Left renal cortex interstitium (tissue), 4 donors: ENCODE measurements at places on chromosomes 6 and 20.

GRCh38 chr6:74519163-74519562 is 686.7 kb downstream of the COL12A1 start:
- no peak for DNase-seq

DNA sequence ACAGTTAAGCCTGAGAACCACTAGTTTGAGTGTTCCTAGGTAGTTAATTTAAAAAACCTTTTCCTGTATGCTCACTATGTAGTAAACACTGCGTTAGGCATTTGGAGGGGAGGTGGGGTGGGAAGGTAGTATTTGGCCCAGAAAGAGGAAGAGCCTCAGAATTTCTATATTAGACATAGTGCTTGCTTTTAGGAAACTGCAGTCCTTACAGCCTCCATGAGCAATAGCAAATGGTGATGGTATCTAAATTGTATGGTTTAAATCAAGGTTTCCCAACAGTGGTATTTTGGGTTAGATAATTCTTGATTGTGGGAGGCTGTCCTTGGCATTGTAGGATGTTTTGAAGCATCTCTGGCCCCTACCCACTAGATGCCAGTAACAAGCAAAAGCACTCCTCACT is 61.5 kb upstream of the RIPOR2 start:
- no peak for DNase-seq

- no peak for DNase-seq
Observed at GRCh38 chr6:161169035-161169434, 104.8 kb downstream of the AGPAT4 start.

GRCh38 chr6:129030215-129030614 is 147.3 kb downstream of the LAMA2 start:
- no peak for DNase-seq

GRCh38 chr6:84774985-84775284 is 10.5 kb upstream of the TBX18 start:
- no peak for DNase-seq

DNA sequence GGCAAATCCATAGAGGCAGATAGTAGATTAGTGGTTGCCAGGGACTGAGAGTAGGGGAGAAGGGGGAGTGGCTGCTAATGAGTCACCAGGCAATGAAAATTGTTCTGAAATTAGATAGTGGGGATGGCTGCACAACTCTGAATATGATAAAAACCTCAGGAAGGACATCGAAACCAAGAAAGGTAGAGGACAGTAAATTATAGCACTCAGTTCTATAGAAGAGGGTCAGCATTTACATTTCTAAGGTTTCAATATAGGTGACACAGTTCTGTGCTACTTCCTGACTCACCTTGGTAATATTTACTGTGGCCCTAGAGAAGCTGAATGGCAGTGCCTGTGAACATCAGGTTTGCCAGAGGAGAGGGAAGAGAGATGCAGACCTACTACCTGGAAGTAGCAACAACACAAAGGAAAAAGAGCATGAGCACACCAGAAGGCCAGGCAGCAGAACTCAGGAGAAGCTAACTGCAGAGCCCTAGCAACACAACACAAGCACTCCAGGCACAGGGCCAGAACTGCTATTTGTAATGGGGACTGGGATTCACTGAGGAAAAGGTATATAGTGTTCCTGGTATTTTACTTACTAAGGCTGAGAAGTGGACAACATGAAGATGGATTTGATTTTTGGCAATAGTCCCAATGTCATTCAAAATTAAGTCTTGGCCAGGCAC is 75.9 kb downstream of the PLCG1 start:
- no peak for DNase-seq

DNA sequence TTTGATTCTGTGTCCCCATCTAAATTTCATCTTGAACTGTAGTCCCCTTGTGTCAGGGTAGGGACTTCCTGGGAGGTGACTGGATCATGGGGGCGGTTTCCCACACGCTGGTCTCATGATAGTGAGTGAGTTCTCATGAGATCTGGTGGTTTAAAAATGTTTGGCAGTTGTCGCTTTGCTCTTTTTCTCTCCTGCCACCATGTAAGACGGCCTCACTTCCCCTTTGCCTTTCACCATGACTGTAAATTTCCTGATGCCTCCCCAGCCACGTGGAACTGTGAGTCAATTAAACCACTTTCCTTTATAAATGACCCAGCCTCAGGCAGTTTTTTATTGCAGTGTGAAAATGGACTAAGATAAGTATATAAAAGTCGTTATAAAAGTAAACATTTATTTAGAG is 80.5 kb upstream of the SGK1 start:
- no peak for DNase-seq

DNA sequence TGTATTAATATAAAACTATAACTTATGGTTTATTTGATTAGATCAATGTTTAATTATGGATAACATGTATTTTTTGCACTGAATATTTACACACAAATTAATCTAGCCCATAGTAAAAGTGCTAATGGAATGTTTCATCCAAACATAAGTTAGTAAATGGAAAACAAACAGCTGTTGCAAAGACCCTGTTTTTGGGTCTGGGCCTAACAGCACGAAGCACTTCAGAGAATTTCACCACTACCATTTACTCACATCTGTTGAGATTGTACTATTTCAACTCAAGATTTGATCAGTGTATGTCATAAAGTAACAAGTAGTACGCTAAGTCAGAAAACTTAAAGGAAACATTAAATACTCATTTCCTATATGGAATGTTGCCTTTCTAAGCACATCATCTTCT is 359.6 kb downstream of the LAMA2 start:
- no peak for DNase-seq

- DNase-seq: no peak
Observed at GRCh38 chr6:119346936-119347335, 2.6 kb downstream of the MAN1A1 start.

DNA sequence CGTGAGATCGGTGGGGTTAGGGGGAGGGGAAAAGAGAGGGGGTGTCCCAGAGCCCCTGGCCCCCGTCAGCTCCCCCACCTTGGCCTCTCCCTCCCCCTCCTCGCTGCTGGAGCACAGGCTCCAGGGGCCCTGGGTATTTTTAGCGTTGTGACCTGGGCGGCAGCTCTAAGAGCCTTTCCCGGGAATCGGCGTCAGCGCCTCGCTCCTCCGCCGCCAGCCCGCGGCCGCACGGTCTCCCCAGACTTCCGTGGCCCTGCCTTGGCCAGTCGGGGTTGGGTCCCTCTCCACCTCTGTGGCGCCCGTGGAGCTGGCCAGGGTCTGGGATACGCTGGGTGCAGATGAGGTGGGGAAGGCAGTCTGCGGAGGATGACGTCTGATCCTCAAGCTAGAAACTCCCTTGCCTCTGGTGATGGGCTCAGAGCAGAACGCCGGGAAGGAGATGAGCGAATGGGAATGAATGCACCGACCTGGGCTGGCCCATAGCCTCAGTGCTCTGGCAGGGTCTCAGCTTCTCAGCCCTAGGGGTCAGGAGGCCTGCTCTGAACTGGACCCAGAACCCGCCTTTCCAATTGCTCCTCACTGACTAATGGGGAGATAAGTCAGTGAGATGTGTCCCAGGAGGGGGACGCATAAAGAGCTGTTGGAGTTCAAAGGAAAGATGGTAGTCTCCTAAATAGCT is 883 bp upstream of the DBNDD2 start:
- DNase-seq: no peak

DNA sequence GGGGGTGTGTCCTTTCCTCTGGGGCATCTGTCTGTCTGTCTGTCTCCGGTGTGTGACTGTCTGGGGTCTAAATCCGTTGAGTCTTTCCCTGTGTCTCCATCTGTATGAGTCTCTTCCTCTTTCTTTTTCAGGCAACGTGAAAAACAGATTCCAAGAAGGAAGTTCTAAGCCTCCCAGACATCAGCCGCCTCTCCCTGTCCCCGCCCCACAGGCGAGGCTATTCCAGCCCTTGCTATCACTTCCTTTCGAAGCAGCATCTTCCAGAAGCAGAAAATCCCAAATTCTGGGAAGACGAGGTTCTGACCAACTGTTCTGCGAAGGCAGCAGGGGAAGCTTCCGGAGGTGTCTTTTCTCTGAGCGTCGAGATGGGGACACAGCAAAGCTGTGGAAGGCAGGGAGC is 34.0 kb downstream of the PMEPA1 start:
- DNase-seq: no peak

- DNase-seq: no peak
Observed at GRCh38 chr20:58103961-58104360, 124.5 kb downstream of the ANKRD60 start.

GRCh38 chr6:161590961-161591627 is 317.2 kb upstream of the AGPAT4 start:
- no peak for DNase-seq
